ENCODE measurements at places on chromosomes 7 and 10.

- DNase-seq = no peak
These were observed 8.9 kb upstream of the RBP3 start for GRCh38 chr10:47339186-47339735.

DNA sequence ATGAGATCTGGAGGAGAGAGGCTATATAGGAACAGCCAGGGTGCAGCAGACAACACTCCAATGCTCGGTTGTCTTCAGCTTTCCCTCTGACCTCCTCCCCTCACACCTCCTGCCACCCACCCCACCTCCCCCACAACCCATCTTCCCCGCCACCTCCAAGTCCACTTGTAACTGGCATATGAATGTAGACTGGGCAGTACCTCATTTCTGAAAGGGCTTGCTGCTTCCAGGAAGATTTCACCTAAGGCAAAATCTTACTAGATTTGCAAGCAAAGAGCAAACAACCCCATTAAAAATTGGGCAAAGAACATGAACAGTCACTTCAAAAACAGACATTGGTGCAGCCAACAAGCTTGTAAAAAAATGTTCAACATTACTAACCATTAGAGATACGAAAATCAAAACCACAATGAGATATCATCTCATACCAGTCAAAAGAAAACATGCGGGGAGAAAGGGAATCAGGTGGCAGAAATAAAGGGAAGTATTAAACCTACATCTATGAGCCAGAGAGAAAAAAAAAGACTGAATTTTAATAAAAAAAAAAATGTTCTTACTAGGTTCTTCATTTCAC, 164.6 kb upstream of the C1GALT1 start:
- no peak for DNase-seq

DNA sequence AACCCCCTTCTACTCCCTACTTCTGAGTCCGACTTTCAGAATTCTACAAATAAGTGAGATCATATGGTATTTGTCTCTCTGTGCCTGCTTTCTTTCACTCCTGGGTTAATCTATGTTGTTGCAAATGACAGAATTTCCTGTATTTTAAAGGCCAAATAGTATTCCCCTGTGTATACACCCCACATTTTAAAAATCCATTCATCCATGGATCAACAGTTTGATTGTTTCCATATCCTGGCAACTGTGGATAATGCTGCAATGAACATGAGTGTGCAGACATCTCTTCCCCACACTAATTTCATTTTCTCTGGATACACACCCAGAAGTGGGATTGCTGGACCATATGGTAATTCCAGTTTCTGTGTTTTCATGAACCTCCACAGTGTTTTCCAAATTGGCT, 225.8 kb upstream of the TCERG1L start:
- no peak for DNase-seq

DNA sequence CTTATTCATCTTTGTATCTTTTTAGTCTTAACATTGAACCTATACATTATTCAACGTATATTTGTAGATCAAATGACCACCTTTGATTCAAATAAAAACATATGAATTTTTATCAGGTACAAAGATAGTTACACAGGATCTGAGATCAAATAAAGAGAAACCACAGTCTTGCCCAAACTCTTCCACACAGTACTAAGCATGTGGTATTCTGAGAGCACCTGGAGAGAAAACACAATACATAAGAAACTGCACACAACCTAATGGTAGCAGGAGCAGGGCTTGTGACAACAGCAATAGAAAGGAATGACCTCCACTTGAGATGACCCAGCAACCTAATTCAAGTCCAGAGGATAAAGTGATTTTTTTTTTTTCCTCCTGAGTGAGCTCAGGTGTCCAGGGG, 6.5 kb upstream of the WASL start:
- DNase-seq = no peak

GRCh38 chr7:122046402-122046801, 97.6 kb downstream of the AASS start:
- no peak for DNase-seq

GRCh38 chr7:1639071-1639470, 31.0 kb upstream of the ELFN1 start:
- DNase-seq = no peak

DNA sequence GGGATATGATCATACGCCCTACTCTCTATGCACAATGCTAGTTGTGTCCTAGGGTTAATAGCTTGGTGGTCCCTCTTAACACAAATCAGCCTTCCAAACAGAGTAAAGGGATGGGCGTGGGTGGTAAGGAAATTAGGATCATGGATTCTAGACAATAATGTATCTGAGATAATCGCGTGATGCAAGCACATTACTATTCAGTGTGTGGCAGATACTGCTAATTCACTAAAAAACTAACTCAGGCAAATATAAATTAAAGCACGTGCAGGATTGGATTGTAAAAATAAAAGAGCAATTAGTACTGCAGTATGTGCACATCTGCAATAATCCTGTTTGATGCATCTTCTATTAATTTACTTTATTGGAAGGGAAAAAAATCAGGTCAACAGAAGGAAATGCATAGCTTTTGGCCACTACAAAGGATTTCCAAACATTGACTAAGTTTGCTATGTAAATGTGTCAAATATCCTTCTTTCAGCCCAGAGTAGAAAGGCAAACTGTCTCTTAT, 22.0 kb downstream of the TWIST1 start:
- no peak for DNase-seq

DNA sequence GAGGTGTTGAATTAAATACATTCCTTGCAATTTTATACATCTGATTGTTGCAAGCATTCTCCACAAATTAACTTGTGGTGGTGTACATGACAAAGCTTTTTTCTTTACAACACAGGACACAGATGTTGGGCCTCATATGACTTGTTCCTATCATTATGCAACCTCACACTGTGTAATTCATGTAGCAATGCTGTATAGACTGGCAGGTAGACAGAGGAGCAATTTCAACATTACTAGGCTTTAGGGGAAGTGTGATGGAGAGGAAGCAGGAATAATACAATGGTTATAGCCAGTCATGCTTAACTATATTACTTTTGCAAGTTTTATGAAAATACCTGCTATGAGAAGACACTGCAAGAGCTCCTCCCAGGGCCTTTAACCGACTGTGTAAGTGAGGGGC, 832.1 kb downstream of the CNTNAP2 start:
- DNase-seq = no peak
